Fibroblast of skin of left quadriceps (primary cell): ENCODE measurements at places on chromosomes 3 and 15.

DNA sequence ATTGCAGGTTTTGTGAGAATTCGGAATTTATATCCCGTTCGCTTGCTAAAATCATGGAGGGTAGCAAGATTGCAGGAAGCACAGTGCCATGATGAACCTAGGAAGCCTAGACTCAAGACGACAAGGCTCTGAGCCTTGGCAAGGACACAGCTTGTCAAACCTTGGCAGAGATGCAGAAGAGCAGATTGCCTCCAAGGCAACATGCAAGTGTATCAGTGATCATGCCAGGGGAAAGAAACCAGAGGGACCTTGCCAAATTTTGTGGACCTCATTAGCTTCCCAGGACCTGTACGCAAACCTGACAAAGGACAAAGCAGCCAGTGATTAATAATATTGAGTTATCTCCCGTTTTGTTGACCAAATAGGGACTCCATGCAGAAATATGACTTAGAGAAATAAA is 159.7 kb downstream of the GOLIM4 start:
- no peak for DNase-seq

DNA sequence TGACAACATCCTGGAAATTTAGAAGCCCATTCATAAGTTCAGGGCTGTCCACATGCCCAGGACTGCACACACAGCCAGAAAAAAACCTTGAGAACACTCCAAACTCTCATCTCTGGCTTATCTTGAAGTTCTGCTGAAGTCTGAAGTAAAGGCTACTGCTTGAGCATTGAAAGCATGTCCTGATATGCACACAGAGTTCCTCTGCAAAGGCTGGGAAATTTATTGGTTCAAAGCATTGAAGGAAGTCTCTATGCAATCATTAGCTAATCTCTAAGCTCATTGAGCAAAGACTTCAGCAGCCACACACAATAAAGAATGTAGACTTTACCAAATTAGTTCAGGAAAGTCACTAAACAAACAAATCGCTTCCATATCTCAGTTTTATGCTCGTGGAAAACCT is 162.0 kb upstream of the STT3B start:
- DNase-seq = no peak

- no peak for DNase-seq
Observed at GRCh38 chr3:14802381-14802731, 16.4 kb upstream of the FGD5 start.

DNA sequence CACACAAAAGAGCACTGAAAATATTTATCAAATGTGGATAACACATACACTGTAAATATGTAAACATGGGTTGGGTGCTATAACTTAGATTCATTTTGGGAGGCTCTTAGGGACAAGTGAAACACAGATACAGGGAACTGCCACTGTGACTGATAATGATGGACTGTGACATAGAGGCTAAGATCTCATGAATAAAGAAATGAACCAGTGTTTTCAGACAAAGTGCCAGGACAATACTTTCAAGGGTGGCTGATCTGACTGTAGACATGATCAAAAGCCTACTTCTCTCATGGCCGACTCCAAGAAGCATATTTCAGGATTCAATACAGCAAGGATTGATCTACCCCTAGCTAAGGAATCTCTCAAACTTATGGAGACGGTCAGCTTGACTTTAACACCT is 353.8 kb downstream of the FGF12 start:
- no peak for DNase-seq

DNA sequence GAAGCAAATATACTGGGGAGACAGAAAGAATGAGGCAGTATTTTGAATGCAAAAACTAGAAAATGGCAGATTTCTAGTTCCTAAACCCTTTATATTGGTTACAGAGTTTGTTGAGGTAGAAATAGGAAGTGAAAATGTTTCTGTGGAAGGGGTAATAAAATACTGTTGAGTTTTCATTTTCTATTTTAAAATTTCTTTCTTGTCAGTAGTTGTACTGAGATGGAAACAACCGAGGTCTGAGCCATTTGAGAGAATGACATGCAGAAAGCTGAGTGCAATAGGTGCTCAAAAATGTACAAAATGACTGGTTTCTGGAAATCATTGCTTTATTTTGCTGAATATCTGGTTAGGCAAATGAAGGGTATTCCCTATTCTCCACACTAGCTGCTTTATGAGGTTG is 361.4 kb downstream of the CHL1 start:
- DNase-seq = no peak

GRCh38 chr3:134339331-134339730 is 34.9 kb downstream of the AMOTL2 start:
- DNase-seq = no peak

DNA sequence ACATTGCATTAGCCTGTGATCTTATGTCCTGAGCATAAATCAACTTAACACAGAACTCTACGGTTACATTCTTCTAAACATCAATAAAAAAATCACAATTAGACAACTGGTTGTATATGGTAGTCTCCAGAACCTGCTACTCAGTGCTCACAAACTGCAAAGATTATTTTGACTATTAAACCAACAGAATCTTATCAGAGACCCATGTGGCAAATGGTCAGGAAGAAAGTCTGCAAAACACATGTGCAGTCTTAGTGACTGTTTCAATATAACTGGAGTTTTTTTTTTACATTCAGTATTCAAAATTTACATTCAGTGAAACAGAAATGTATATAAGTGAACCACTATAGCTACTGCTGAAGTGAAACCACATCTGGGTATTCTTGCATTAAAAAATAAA is 27.3 kb upstream of the PYGO1 start:
- DNase-seq = no peak
